ENCODE measurements at places on chromosomes 3 and 15.

DNA sequence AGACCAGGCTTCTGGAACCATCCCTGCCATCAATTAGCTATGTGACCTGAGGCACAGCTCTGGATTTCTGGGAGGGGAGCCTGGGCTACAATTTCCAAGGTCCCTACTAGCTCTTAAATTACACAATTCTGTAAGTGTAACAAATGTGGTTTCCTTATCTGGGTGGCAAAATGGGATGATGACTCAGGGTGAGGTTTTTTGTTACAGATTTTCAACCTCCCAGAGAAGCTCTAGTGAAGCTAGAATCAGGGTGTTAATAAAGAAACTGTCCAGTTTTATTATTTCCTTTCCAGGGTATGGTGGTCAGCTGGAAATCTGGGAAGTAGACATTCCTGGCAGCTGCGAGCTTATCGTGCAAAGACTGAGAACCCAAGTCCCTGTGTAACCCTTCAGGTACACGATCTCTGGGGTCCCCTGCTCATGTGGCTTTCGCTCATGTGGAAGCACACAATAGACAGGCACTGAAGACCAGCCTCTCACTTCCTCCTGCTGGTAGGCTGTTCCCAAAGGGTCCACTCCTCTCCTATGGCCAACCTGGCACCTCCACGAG lies 7.3 kb downstream of the RAB27A start:
- DNase-seq = no peak

GRCh38 chr3:190853464-190853863 lies 9.0 kb downstream of the GMNC start:
- no peak for DNase-seq

GRCh38 chr3:105533960-105534359 lies 167.3 kb downstream of the ALCAM start:
- no peak for DNase-seq

DNA sequence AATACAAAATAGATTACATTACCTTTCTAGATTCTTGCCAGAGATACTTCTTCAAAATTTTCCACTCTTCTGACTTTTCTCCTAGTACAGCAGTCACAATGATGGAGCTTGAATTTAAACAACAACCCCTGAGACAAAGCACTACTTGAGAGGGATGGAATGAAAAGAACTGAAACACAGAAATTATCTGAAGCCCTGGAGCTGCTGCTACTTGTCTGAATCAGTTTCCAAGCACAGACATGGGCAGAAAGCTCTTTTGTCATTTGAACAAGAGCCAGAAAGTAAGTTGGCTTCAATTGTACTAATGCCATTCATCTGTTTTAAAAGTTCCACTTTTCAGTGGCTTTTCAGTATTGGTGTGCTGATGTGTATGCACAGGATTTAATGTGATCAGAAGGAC lies 718.5 kb upstream of the ARPP21 start:
- DNase-seq = no peak
